Stimulated activated CD8-positive, alpha-beta memory T cell treated with anti-CD3 and anti-CD28 coated beads, Interleukin-7, amount 100 ng/mL, for 1 hour (primary cell): ENCODE measurements at places on chromosomes 11 and 22.
A peak's percentile ranks its signal among the peaks of the same experiment; 100 is the strongest.

GRCh38 chr22:42282252-42282942 is 11.9 kb upstream of the TCF20 start:
- no peak for DNase-seq

DNA sequence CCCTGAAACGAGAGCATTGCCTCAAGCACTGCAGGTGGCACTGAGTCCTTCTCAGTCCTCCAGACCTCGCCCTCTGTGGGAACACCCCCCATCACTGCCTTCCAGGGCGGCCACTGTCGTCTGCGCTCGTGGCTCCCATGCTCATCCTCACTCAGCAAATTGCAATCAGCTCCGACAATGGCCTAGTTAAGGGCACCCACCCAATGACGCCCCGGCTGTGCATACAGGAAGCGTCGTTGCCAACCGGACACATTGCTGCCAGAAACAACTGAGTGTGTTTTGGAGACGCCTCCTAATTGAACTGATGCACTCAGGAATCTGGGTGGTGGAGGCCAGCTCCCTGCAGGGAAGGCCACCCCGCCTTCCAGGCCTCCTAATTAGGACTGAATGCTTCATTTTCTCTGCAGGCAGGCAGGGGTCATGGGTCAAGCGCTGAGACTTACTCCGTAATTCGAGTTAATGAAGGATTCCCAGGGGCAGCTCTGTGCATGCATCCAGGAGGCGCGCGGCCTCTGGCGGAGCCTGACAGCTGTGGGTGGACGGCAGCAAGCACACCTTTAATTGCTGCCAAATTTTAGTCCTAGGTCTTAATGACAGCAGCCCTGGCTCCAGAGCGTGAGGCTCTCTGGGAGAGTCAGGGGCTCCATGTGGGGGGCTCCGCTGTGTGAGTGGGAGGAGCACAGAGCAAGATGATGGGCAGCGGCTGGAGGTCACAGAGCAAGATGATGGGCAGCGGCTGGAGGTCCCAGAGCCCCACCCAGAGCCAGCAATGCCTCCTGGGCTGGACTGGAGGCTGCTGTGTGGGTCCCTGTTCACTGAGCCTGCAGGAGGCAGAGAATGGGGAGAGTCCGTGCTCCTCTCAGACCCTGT is 199.0 kb downstream of the BRD1 start:
- DNase-seq, result no peak

- DNase-seq, result peak; percentile 39
Observed at GRCh38 chr22:50314455-50315288, 7.2 kb upstream of the PLXNB2 start.

GRCh38 chr11:10503777-10504480 is 37.1 kb downstream of the RNF141 start:
- no peak for DNase-seq

GRCh38 chr22:50313600-50313999 is 6.2 kb upstream of the PLXNB2 start:
- no peak for DNase-seq

DNA sequence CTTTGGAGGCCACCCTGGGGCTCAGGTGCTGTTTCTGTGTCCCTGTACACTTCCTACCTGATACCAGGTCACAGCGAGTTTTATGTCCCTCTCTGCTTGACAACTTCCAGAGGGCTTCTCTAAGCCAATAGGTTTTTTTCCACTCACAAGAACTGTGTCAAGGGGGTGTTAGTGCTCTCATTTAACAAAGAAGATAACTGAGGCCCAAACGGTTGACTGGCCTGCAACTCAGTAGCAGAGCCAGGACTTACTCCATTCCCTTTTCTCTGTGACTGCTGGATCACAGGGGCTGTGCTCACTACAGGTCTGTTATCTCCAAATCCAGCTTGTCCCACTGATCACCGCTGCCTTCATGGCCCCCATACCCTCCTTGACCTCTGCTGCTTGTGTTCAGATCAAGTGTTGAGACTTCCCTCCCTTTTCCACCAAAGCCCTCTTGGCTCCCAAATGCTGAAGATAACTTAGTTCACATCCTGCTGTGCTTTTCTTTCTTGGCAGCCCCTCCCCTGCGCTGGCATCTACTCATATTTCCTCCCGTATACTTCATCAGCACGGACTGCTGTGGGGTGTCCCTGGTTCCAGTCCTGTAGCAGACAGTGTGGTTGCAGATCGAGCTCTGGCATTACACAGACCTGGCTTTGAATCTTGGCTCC is 41.3 kb downstream of the POU2F3 start:
- no peak for DNase-seq

DNA sequence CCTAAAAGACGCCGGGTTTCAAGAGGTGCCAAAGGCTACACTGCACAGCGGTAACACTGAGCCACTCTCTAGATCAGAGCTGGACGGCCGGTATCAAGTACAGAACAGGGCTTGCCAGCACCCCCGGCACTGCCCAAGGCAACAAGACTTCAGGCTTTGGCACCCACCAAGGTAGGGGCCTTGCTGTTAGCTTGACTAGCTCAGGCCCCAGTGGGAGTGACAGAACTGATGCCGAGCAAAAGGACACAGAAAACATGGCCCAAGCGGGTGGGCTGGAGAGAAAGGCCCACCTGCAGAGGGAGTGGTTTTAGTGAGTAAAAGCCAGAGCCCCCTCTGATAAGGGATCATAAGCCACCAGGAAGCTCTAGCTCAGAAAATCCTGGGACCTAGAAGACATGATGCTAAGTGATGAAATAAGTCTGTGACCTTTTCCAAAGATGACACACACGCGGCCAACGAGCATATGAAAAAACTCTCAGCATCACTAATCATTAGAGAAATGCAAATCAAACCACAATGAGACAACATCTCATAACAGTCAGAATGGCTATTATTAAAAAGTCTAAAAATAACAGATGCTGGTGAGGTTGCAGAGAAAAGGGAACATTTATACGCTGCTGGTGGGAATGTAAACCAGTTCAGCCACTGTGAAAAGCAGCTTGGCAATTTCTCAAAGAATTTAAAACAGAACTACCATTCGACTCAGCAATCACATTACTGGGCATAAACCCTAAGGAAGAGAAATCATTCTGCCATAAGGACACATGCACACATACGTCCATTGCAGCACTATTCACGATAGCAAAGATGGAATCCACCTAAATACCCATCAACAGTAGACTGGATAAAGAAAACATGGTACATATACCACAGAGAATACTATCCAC is 12.9 kb downstream of the EHD1 start:
- no peak for DNase-seq

DNA sequence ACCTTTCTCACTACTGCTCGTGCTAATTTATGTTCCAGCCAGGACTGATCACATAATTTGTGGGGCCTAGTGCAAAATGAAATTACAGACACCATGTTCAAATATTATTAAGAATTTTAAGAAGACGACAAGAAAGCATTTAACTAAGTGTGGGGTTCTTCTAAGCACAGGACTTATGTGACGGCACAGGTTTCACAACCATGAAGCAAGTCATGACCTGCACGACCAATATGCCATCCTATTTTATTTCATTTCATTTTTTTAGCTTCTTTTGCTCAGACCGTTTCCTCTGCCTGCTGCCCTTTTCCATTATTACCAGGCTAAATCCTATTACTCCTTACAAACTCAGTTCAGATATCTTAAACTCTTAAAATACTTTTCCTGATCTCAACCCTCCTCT is 462.5 kb downstream of the AASDHPPT start:
- DNase-seq, result no peak

DNA sequence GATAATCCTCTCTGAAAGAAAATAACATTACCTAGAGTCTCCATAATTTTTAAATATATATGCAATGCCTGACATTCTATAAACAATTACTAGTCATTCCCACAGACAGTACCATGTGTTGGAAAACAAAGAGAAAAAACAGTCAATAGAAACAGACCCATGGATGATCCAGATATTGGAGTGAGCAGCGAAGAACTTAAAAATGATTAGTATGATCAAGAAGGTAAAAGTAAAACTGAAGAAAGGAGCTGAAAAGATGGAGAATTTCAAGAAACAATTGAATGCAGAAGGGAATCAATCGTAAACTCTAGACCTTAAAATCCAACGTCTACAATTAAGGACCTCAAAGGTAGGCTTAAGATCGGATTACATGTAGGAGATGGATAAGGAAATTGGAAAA is 330.6 kb downstream of the SHANK2 start:
- no peak for DNase-seq

DNA sequence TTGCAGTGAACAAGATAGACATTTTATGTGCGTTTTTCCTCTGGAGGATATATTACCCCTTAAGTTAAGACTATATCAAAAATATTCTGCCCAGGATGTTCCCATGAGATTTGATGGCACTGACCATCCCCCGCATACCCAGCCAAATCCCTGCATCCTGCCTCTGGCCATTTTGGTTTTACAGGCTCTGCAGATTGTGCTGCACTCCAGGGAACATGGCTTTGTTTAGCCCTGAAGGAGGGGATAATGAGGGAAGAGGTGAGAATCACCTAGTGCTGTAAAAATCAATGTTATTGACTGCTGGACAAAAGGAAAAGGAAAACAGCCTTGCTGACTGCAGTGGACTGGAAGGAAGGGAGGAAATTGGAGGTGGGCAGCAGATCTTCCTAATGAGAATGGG is 717.4 kb downstream of the DLG2 start:
- no peak for DNase-seq

DNA sequence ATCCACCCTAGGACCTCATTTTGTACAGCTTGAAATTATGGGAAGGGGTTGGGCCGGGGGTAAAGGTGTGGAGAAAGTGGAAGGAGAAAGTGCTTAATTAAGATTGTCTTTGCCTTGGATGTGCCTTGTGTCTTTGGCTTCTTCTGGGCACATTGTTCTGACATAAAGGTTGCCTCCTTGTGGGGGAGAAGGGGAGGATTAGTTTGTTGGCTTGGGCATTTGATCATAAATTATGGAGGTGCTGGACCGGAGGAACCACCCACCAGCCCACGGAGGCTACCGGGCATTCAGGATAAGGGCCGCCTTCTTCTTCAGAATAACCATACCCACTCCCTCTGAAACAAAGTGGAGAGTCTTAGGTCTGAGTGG is 1.3 kb downstream of the PAFAH1B2 start:
- DNase-seq, result no peak

GRCh38 chr11:61554172-61554988 is 26.5 kb downstream of the SYT7 start:
- no peak for DNase-seq

DNA sequence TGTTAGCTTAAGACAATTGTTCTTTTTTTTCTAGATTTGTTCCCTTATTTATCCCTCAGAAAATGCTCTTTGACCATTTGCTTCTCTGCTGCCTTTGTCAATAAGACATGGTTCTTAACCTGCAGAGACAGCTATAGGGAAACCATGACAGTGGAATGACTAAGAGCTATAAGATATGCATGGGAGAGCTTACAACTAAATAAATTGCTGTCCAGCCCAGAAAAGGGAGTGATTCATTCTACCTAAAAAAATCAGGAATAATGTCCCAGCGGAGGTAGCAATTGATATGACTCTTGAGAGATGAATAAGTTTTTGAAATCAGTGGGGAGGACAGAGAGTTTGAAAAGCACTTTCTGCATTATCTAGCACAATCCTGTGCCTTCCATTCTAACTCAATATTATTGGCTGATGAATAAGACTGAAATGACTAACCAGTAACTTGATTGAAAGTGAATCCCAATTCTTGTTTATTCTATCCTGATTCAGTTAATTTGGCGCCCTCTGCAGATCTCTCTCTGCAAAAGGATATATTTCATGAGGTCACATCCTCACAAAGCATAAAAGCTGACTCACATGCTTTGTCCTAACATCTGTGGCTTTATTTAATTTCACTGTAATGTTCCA is 680.5 kb upstream of the API5 start:
- no peak for DNase-seq

DNA sequence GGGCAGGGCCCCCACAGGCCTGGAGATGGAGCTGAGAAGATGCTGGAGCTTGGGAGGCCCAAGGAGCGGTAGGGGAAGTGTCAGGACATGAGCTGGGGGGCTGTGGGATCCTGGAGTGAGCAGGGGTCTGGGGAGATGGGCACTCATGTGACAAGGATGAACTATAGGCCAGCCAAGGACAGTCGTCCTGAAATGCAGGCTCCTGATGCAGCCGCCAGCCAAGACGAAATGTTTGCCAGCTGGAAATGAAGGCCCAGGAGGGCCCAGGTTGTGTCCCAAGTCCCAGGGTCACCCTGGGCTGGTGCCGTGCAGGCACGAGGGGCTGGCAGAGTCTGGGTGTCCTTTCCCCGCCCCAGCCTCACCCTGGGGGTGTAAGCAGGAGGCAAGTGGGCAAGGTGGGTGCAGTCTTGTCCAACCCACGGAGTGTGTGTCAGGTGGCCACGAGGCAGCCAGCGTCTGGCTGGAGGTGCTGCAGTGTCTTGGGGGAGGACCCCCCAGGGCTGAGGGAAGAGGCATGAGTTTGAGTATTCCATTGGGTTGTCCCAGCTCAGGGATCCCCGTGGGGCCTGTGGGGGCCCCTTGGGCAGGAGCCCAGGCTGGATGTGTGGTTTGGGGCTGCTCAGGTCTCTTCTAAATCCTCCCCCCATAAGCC is 21.4 kb downstream of the MRGPRG start:
- DNase-seq, result no peak

DNA sequence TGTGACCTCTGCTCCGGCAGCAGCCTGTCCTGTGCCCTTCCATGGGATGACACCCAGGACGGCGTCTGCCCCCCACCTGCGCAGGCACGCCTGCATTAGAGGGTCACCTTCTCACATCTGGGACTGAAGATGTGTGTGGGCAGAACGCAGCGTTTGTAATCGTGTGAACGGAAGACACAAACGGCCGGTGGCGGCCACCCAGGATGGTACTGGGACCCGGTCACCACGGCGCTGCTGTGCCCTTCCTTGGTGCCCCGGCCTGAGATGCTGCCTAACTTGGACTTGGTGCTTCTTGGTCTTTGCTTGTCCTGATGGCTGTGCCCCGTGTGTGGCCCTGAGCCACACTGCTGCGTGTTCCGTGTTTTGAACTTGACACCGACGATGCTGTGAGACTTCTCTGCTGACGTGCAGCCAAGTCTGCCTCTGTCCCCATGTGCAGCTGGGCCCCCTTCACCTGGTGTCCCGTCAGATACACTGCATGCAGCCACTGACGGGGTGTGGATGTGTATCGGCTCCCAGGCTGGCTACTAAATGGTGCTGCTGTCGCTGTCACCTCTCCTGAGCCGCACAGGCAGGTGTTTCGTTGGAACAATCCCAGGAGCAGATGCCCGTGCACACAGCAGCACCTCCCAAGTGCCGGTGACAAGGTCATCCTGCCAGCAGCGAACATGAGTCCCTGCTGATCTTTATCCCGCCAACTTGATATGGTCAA is 21.4 kb downstream of the YPEL1 start:
- no peak for DNase-seq

GRCh38 chr11:76806131-76806530 is 23.0 kb downstream of the TSKU start:
- DNase-seq, result no peak

- no peak for DNase-seq
Observed at GRCh38 chr11:66697988-66698387, 20.3 kb upstream of the RBM4B start.

DNA sequence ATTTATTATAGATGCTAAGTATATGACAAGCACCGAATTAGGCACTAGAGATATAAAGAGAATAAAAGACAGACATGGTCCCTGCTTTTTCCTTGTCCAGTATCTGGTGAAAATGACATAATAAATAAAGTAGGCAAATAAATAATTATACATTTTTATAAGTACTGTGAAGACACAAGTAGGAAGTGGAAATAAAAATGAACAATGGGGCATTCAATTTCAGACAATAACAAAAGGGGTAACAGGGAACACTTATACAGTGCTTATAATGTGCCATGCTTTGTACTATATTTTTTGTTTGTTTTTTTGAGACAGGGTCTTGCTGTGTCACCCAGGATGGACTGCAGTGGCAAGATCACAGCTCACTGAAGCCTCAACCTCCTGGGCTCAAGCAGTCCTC is 4.3 kb downstream of the KBTBD3 start:
- DNase-seq, result no peak
